Esophagus squamous epithelium (tissue), 5 donors: ENCODE measurements at places on chromosomes 3 and 15.

- DNase-seq, result no peak
Observed at GRCh38 chr15:100141311-100142001, 200.3 kb downstream of the ADAMTS17 start.

- DNase-seq, result no peak
Observed at GRCh38 chr3:15360788-15361493, 28.6 kb upstream of the SH3BP5 start.

DNA sequence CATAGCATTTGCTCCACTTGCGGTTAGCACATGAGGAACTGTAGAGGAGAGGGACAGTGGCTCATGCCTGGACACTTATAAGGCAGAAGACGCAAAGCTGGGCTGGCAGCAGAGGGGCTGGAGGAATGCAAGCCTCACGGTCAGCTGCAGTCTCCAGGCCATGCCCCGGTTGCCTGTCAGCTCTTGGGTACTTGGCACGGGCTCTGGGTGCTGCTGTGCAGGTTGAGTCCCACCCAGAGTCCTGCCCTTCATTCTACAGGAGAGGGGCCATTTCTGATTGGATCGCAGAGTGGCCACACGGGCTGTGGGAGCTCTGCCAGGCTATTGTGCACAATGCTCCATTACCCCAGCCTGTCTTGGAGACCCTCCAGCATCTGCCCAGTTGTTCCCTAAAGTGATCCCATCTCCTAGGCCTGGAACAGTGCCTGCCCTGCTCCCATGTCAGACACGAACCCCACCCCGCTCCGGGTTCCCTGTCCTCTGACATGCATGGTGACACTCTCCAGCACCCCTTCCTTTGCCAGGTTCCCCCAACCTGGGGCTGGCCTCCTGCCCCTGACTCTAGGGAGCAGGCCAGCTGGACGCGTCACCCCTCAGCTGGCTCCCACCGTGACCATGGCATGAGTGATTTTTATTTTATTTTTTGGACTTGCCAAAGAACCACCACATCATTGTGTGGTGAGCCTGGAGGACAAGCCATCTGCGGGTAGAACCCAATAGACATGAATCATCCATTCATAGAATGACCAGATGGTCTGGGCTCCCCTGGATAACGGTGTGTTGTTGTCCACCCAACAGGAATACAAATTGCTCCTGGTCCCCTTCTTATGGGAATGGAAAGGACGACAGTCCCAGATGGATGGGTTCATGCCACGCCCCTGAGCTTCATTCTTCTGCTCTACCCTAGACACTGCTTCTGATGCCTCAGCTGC is 51.0 kb upstream of the KLF13 start:
- DNase-seq, result no peak

- no peak for DNase-seq
Observed at GRCh38 chr3:38455639-38456430, 2.1 kb downstream of the ACVR2B start.

- no peak for DNase-seq
Observed at GRCh38 chr3:102400766-102401165, 34.0 kb upstream of the ZPLD1 start.
